ENCODE measurements at places on chromosomes 7 and 10.
A peak's percentile ranks its signal among the peaks of the same experiment; 100 is the strongest.

GRCh38 chr7:39691821-39692220, 68.4 kb downstream of the RALA start:
- no peak for DNase-seq

GRCh38 chr10:87974769-87975168, 111.3 kb downstream of the PTEN start:
- DNase-seq: no peak

DNA sequence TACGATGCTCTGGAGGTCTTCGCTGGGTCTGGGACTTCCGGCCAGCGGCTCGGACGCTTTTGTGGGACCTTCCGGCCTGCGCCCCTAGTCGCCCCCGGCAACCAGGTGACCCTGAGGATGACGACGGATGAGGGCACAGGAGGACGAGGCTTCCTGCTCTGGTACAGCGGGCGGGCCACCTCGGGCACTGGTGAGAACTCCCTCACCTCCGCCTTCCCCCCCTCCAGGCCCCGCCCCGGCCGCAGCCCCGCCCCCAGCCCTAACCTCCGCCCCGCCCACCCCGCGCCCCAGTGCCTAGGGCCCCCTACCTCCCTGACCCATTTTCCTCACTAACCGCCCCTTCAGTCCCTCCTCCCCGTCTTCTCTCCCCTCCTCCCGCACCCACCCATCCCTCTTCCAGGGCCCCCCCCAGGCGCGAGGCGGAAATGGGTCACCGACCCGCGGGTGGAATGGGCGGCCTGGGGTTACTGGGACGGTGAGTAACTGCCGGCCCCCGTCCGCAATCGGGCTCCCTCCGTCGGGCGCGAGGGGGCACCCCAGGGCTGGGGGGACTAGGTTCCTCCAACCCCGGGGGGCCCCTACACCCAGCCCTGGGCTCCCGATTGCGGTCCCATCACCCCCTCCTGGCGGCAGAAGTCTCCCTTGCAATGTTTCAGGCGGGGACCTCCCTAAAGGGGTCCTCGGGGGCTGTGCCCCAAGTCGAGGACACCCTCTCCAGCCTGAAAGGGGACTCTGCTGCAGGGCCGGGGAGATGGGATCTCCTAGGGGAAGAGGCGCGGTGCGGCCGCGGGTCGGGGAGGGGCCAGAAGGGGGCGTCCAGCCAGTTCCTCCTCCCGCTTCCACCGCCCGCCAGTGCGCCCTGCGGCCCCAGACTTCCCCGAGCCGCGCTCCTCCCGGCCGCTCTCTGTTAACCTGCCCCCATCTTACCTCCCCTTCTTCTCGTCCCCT, 2.1 kb downstream of the PCOLCE start:
- DNase-seq: peak; percentile 94

DNA sequence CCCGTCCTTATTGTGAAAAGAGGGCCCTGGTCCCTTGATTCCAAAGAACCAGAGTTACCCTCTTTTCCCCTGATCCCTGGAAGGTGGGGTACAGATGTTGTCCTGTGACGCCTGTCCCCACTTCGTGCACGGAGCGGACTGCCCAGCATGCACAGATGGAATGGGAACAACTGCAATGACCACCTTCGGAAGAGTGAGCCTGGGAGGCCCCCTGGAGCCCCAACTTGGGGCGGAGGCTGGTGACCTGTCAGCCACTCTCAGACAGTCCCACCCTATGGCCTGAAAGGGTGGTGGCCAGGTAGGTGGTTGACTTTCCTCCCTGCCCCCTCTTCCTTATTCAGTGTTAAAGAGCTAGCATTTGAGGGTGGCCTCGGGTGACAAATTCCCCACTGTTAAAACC, 196.6 kb upstream of the GALNT17 start:
- DNase-seq: no peak

GRCh38 chr7:80960244-80960795, 41.5 kb upstream of the SEMA3C start:
- DNase-seq: no peak

GRCh38 chr10:127081851-127082345, 114.5 kb downstream of the INSYN2A start:
- no peak for DNase-seq

DNA sequence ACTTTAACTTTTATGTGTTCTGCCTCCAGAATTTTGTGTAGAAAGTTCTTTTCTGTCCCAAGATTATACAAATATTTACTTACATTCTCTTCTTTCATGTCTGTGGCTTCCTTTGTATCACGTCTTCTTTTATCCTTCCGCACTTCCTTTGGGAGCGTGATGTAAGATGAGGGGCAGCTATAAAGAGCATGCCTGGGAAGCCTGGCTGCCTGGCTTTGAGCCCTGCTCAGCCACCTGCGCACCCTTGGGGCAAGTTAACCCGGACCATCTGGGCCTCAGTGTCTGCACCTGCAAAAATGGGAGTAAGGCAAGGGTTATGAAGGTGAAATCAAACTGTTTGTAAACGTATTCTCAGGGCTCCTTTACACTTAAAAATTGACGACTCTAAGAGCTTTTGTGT, 25.2 kb downstream of the PALD1 start:
- DNase-seq: no peak

GRCh38 chr10:15038416-15038815, 5.3 kb upstream of the OLAH start:
- DNase-seq: no peak

GRCh38 chr10:4355350-4355749, 470.7 kb upstream of the AKR1E2 start:
- no peak for DNase-seq

GRCh38 chr7:8040768-8041369, 72.3 kb downstream of the GLCCI1 start:
- DNase-seq: no peak

GRCh38 chr10:29657719-29658274, 23.0 kb upstream of the SVIL start:
- DNase-seq: no peak

GRCh38 chr7:47572939-47573757, 8.8 kb downstream of the TNS3 start:
- no peak for DNase-seq

- no peak for DNase-seq
Measured at GRCh38 chr10:91162050-91162494, 58.4 kb upstream of the PCGF5 start.

GRCh38 chr7:116696707-116697106, 24.7 kb downstream of the MET start:
- DNase-seq: no peak

DNA sequence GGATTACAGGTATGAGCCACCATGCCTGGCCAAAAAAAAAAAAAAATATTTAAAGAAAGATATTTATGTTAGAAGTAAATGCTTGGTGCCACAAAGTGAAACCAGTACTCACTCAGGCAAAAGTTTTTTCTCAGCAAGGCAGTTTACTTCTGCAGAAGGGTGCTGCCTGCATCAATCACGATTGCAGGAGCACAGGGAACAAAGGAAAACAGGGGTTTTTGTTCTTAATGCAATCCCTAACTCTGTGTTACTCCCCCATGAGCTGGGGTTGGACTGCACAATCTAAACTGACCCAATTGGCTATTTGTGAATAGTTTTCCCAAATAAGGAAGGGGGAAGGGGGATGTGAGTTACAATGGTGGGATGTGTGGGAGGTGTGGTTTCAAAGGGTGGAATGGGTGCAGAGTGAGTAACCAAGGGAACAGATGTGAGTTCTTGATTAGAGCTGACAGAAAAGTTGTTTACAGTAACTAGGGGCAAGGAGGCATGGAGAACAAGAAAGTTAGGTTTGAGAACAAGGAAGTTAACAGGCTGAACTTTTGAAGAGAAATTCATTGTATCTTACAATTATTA, 255.4 kb downstream of the TYW1 start:
- DNase-seq: no peak

Measured in GM13977 (cell line).